NCI-H526 treated with DMSO at 0.1 percent for 48 hours (cell line): ENCODE measurements at places on chromosomes 1 and 21.
A peak's percentile ranks its signal among the peaks of the same experiment; 100 is the strongest.

GRCh38 chr1:185767508-185768120, 33.4 kb downstream of the HMCN1 start:
- DNase-seq, result peak; percentile 57

DNA sequence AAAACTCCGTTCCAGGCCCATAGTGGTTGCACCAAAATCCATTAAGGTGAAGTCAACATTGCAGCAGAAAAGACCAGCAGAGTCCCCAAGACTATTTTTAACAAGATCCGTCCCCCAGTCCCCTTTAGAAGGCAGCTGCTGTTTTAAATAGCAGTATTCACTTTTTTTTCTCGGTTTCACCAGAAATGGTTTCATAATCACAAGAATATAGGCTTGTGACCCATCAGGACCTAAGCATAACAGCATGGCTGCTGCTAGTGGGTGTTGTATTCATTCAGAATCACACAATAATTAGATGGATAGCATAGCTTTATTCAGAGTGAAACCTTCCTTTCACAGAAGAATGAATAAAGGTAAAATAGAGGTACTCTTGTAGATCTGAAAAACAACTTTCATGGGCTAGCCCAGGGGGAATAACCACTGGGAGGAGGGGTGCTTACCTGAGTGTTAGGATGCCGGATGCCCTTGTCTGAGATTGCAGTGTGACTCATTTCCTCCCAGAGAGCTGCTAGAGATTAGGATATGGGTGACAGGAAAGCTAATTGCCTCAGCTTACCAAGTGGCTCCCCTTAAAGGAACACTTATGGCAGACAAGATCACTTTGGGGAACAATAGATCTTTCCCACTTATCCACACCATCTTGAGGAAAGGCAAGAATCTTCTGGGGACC, 35.0 kb downstream of the ACKR1 start:
- DNase-seq, result no peak

- no peak for DNase-seq
Observed at GRCh38 chr21:17612023-17612564, 607 bp downstream of the BTG3 start.

GRCh38 chr1:218845589-218845988, 328.1 kb upstream of the LYPLAL1 start:
- no peak for DNase-seq

- no peak for DNase-seq
Observed at GRCh38 chr1:79304131-79304530, 297.6 kb upstream of the ADGRL4 start.

DNA sequence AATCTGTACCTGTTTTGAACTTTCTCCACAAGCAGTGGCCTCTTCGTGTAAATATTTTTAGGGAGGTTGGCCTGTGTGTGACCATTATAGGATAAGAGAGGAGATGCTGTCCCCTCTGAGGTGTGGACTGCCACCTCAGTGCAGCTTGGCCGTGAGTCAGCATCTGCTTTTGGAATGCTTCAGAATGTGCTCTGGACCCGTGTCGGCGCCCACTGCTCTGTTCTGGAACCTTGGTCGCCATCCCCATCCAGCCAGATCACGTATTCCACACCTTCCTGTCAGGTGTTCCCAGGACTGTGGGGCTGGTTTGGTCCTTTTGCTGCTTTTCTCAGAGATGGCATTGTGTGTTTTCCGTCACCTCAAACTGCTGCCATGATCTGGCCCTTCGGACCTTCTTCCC, 5.5 kb downstream of the UCK2 start:
- DNase-seq, result no peak

GRCh38 chr1:169090308-169090899, 16.1 kb upstream of the ATP1B1 start:
- DNase-seq, result no peak

DNA sequence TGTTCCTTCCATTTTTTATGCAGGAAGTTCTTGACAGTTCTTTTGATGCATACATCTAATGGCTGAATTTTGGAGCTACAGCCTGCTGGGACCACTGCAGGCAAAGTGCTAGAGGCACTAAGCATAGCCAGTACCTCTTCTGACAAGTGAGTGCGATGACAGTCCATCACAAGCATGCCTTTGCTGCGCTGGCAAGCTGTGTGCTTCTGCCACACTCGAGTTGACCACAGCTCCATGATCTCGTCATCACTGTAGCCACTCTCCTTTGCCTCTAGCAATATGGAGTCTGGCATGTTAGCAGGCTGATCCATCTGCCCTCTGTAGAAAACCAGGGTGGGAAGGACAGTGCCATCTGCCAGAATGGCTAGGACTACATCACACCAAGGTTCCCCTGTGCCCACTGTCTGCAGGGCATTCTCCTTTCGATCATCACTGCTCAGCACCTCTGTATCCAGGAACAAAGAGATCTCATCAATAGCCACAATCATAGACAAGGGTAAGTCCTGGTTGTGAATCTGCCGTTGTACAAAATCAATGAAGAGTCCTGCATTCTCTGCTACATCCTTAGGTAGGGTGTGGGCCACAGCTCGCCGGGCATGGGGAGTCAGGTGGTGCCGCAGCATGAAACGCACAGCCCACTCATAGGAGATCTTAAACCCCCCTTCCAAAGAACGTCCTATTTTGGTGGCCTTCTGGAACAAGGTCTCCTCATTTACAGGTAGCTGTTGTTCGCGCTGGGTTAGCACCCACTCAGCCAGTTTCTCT, 6.0 kb downstream of the PSMB4 start:
- DNase-seq, result no peak

DNA sequence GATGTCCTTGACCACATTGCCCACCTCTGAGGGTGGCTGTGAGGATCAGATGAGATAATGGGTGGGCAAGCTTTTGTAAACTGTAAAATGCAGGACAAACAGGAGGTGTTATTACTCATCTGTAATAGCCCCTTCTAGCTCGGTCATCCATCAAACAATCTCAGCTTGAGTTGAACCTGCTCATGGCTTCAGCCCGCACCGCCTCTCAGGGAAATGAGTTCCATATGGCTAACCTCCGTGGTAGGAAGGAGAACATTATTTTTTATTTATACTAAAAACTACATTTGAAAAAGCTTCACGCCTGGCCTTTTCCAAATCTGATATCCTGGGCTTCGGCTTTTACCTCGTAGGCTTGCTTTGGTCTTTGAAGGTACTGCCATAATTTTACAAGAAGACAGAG, 116.2 kb upstream of the USP24 start:
- DNase-seq, result no peak

GRCh38 chr1:217614200-217614712, 16.6 kb downstream of the GPATCH2 start:
- no peak for DNase-seq

GRCh38 chr1:2801046-2801445, 447 bp downstream of the TTC34 start:
- no peak for DNase-seq

DNA sequence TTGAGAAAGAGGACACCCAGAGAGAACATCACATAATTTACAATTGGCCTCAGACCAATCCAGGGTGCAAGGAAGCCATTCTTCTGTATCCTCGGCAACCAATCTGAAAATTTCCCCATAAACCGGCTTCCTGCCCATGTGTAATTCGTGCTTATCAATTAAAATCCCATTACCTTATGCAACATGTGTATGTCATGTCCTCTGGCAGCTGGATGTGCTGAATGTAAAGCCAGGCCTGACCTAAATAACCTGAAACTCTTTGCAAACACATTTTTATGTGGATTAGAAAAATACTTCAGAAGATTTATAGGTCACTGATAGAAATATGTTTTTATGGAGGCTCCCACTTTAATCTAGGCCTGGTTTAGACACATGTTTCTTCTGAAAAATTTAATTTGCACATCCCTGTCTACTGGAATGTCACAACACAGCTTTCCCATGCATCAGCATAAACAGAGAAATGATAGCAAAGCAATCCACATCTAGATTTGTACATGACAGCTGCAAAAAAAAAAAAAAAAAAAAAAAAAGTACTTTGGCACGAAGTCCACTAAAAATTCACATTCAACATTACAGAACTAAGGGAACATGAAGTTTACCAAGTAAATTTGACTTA, 69.4 kb upstream of the SAMSN1 start:
- DNase-seq, result no peak

GRCh38 chr1:217012659-217013058, 289.4 kb upstream of the ESRRG start:
- no peak for DNase-seq

DNA sequence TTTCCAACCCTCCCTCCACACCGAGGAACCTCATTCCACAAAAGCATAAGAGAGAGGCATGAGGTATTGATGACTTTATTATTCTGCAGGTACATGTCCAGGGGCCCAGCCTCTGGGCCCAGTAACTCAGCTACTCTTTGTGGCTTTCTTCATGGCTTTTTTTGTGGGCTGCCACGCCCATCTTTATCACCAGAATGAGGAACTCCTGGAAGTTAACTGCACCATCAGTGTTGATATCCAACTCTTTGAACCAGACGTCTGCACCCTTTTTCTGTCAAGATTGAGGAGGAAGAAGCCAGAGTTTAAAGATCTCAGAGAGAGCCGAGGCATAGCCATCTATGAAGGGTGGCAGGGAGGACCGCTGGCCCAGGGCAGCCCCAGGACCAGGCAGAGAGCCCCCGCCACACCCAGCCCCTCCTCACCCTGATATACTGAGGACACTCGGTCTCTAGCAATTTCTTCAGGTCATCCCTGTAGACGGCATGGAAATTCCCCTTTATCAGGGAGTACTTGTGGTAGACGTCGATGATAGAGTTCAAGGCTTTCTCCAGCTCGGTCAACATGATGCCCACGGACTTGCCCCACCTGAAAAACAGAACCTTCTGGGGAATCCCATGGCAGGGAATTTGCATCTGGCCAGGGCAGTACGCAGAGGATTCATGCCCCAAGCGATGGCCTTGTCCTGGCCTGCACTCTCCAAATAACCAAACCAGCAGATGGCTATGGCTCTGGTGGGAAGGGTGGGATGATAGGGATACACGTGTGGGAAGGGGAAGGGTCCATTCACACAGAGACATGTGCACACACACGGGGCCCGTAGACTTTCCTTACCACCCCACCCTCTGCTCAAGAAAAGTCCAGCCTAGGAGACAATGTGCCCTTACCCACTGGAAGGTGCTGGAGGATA, 647 bp downstream of the S100A8 start:
- DNase-seq, result no peak

DNA sequence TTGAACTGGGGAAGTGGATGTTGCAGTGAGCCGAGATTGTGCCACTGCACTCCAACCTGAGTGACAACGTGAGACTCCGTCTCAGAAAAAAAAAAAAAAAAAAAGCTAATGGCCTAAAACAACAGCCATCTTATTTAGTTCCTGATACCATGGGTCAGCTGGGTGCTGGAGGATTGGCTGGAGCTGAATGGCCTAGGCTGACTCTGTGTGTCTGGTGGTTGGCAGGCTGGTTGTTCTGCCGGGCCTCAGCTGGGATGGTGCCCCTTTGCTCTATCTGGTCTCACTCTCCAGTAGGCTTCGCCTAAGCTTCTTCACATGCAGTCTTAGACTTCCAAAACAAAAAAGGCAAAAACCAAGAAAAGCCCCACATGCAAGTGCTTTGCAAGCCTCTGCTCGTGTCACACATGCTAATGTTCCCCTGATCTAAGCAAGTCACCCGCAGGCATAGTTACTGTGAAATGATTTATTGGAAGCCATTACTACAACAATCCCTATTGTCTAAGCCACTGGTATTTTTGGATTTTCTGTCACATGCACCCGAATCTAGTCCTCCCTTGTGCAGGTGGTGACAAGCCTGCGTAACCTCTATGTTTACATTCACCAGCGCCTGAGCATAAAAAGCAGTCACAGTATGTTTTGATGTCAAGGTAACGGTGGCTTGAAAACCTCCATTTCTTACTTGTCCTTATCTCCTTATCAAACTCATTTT, 39.6 kb upstream of the KANK4 start:
- DNase-seq, result no peak

GRCh38 chr21:33069994-33070743, at the start of gene OLIG1:
Gene OLIG1 (plus strand): TSS chr21:33070141. CDS start chr21:33070247, 106 bp downstream.
- DNase-seq, result peak; percentile 67

DNA sequence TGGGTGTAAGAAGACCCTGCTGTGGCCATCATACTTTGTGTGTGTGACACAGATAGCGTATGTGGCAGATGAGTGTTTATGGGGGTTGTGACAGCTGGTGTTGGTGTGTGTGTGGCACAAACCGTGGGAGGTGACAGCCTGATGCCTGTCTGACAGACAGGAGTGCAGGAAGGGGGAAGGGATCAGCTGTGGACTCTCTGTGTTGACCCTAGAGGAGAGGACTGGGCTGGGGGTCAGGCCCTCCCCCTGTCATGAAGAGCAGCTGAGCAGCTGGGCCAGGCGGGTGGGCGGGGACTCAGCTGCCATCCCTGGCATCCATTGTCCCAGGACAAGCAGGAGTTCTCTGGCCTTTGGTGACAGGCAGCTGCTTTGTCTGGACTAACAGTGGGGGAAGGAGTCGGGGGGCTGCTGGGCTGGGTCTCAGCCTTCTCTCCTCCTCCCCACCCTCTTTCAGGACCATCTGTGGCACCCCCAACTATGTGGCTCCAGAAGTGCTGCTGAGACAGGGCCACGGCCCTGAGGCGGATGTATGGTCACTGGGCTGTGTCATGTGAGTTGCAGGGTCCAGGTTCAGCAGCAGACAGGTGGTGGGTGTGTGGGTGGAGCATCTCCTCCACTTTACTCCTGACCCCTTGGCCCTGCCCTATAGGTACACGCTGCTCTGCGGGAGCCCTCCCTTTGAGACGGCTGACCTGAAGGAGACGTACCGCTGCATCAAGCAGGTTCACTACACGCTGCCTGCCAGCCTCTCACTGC, 2.3 kb downstream of the PLK3 start:
- no peak for DNase-seq

GRCh38 chr1:158331106-158331425, 265 bp downstream of the CD1B start:
- DNase-seq, result no peak

DNA sequence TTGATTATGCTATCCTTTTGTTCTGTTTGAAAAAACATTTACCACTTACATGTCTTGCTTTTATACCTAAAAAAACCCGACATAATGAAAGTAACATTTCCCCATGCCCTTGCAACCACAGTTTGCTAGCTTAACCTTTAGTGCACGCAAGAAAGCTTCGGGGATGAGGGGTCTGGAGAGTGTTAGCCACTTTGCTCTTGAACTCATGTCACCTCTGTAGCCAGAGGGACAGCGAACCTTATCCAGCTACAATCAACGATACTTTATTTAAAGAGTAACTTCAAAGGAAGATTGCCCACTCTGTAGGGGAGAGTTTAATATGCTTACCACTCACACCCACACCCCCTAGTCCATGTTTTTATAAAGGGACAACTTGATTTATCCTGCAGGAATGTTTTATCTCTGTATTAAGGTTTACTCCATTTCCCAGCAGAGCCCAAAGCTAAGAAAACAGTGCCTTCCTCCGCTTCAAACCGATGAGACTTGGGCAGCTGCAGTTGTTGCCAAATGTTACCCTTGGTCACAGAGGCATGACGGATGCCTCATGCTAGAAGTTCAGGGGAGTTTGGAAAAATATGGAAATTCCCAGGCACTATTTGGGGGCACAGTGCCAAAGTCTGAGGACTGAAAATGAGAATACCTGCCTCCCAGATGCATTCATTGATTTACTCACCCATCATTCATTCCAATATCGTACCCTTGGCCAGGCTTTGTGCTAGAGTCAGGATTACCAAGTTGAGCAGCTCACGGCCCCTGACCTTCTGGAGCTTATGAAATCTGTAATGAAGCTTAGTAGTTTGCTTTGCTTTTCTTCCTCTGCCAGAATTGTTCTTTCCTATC, 61.4 kb upstream of the VCAM1 start:
- DNase-seq, result no peak
